ENCODE measurements at places on chromosomes 16 and 17.

- DNase-seq = no peak
Measured at GRCh38 chr16:23365602-23366240, 63.6 kb downstream of the SCNN1B start.

DNA sequence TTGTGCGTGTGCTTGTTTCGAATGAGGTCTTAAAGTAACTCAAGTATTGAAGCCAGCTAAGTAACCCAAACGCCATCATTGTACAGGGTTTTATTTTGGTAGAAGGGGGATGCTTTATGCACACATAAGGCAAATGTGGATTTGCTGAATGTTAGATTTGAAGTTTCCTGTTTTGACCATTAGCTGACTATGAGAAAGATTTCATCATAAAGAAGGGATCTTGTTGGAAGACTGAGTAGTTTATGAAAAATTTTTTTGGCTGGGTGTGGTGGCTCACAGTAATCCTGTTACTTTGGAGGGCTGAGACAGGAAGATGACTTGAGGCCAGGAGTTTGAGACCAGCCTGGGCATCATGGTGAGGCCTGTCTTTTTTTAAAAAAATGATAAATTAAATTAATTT lies 10.0 kb upstream of the ZFP3 start:
- DNase-seq = no peak

DNA sequence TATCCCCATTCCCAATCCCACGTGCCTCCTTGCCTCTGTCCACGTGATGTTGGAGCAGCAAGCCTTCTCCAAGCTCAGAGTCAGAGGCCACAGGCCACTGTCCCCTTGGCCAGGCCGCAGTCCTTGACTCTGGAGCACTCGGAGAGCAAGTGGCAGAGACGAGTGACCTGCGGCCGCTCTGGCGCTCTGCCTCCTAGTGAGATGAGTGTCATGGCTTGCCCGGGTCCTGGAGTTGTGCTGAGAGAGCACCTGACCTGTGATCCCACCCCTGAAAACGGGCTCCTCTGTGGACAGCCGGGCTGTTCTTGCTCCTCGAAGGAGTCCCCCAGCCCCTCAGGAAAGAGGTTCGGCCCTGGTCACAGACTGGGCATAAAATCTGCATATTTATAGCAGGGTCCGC lies 10.0 kb upstream of the FASN start:
- DNase-seq = no peak

- DNase-seq = no peak
Measured at GRCh38 chr17:19018600-19018950, 14.0 kb upstream of the FAM83G start.

DNA sequence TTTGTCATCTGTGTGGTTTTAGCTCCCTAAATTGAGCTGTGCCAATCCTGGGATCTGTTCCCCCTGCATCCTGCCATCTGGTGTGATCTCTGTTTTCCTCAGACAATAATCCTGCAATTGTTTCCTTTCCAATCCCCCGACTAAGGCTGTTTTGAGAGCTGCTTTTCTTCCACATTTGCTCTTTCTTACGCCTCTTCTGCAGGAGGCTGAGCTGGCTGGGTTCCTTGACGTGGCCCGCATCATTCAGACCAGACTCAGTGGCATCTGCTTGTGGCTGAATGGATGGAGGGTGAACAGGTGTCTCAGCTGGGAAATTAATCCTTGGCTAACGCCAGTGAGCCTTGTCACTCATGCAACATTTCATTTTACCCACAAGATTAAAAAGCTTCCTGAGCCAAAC lies 9.8 kb upstream of the MED9 start:
- no peak for DNase-seq

DNA sequence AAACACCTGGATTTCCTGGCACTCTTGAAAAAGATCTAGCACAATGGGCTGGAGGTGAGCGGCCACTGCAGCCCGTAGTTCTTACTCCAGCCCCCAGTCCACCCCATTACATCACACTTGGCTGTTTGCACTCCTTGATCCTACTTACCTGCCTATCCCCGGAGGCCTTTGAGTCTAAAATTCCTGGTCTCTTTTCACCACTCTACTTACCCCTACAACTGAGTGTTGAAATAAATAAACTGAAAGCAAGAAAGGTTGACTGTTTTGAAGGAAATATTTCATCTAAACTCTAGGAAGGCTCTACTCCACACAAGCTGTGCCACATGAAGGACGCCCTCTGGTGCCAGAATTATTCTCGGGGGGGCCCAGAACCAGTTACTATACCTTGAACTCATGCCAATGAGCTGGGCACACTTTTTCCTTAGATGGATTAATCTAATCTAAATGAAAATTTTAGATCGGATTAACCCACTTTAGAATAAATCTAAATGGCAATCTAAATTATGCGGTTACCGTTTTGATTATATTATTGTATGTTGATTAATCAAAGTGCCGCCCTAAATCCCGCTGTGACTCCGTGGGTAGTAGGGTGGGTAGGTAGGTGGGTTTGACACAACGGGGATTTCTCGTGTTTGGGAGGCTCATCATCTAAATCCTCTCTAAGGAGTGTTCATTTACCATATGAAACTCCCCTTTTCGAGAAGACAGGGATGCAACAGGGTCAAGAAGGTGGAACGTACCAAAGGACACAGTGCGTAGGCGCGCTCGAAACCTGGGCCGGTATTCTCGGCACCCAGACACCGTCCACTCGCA lies 651 bp upstream of the EIF1 start:
- DNase-seq = no peak

- DNase-seq = no peak
Measured at GRCh38 chr17:3851461-3852100, 5.5 kb upstream of the NCBP3 start.

- DNase-seq = no peak
Measured at GRCh38 chr16:11602321-11602720, 15.6 kb upstream of the LITAF start.

- no peak for DNase-seq
Measured at GRCh38 chr17:30095507-30096244, 20.9 kb upstream of the NSRP1 start.

- no peak for DNase-seq
Measured at GRCh38 chr17:57132663-57133062, 47.6 kb downstream of the AKAP1 start.

DNA sequence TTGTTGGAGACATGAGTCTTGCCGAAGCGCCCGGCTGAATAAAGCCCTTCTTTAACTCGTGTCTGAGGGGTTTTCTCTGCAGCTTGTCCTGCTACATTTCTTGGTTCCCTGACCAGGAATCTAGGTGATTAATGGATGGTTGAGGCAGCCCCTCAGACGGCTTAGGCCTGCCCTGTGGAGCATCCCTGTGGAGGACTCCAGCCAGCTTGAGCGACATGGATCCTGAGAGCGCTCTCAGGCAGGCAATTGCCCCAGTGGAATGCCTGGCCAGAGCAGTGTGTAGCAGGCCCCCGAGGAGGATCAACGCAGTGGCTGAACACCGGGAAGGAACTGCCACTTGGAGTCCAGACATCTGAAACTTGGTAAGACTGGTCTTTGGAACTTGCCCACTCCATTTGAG lies 17.3 kb upstream of the ENDOV start:
- no peak for DNase-seq

- DNase-seq = no peak
Measured at GRCh38 chr17:81909231-81909630, 2.0 kb downstream of the PCYT2 start.

DNA sequence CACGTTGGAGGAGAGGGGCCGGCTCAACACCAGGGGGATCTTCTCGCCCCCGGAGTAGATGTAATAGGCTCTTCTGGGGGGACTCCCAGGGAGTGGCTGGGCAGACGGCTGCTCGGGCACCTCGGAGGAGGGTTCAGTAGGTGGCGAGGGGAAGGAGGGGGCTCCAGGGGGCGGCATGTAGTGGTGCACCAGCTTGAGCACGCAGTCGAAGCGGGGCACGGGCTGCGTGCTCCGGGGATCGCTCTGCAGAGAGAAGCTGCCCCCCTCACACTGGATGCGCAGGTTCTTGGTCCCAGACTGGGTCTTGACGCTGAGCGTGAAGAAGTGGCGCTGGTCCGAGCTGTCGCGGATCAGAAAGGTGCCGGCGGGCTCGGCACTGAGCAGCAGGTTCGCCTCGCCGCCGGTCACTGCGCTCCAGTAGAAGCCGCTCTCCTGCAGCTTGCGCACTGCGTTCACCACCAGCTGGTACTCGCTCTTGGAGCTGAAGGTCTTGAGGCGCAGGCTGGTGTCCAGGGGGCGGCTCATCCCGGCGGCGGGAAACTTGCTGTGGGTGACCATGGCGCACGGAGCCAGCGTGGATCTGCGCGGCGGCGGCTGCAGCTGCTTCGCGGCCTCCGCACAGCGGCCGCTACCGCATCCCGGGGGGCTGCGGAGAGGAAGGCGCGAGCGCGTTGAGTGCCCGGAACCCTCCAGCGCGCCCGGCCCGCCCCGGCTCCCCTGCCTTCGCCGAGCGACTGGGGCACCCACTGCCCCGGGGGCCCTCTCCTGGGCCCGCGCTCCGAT lies 1.1 kb downstream of the SOCS3 start:
- DNase-seq = no peak

- no peak for DNase-seq
Measured at GRCh38 chr16:19488213-19488640, 33.7 kb downstream of the GDE1 start.

DNA sequence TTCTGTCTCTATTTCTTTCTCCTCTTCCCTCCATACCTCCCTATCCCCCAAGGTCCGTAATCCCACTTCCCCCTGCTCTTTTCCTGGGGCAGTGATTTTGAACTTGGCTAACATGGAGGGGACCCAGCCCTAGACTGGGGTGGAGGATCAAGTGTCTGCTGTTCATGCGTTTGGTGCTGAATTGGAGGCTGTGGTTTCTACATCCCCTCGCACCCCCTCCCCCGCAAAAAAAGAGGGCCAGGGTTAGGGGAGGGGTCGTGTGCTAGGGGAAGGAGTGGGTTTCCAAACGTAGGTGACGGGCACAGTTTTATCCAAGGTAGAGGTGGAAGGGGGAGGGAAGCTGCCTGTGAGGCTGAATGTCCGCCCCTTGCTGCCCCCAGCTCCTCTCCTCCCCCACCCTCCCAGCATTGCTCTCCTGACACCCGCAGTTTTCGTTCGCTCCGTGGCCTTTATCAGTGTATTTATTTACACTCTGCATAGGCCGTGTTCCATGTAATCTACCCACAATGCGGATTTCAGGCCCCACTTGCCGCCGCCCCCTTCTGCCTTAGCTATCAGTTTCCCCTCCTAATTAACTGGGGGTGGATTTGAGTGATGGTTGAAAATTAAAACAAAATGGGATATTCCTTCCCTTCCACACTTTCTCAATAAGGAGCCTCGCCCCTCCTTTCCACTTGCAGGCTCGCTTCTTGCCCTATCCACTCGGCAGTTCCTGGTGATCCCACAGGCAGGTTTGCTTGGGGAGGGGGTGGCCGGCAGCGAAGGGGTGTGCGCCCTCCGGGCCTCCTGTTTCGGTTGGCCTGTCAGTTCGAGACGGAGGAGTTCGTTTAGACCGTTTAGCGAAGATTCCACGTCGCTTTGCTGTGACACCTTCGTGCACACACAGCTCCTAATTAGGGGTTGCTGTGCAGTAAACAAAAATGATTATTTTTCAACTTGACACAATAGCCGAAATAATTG lies 2.0 kb downstream of the GNAO1 start:
- no peak for DNase-seq

- no peak for DNase-seq
Measured at GRCh38 chr17:9973669-9974447, 68.8 kb upstream of the RCVRN start.

DNA sequence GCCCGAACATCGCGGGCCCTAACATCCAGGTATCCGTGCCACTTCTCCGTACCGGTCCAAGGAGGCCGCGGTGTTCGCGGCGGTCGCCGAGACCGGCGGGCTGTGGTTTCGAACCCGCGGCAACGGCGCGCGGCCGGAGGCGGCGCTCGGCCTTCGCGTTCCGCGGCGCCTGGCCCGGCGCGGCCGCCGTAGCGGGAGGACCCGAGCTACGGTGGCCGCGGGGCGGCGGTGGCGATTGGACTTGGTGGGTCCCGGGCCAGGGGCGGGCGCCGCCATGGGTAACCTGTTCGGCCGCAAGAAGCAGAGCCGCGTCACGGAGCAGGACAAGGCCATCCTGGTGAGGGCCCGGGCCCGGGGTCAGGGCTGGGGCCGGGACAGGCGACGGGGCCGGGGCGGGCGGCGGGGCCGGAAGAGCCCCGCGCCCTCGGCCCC lies at the start of gene CHMP6:
CHMP6 (plus strand) TSS at position 197 of the 432 bp plus-strand sequence; CDS start at position 275, 78 bp downstream.
- DNase-seq = peak; percentile 63

DNA sequence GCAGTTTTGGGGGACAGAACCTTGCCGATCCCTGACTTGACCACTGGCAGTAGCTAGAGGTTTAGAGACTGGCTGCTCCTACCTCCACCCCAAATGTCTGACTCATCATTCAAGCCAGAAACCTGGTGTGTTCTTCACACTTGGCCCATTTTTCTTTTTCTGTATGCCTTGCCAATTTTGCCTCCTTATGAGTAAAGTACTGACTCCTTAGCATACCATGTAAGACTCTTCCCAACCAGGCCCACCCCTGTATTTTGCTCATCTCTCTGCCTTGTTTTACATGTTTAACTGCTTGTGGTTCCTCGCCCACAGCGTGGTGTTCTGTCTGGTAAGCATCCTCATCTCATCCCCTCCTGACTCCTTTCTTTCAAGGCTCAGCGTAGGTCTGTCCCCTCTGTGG lies 37.9 kb downstream of the NUP88 start:
- no peak for DNase-seq

GRCh38 chr16:89969741-89970410 lies 21.3 kb downstream of the DEF8 start:
- no peak for DNase-seq

- DNase-seq = no peak
Measured at GRCh38 chr16:19135896-19136438, 22.2 kb downstream of the ITPRIPL2 start.

DNA sequence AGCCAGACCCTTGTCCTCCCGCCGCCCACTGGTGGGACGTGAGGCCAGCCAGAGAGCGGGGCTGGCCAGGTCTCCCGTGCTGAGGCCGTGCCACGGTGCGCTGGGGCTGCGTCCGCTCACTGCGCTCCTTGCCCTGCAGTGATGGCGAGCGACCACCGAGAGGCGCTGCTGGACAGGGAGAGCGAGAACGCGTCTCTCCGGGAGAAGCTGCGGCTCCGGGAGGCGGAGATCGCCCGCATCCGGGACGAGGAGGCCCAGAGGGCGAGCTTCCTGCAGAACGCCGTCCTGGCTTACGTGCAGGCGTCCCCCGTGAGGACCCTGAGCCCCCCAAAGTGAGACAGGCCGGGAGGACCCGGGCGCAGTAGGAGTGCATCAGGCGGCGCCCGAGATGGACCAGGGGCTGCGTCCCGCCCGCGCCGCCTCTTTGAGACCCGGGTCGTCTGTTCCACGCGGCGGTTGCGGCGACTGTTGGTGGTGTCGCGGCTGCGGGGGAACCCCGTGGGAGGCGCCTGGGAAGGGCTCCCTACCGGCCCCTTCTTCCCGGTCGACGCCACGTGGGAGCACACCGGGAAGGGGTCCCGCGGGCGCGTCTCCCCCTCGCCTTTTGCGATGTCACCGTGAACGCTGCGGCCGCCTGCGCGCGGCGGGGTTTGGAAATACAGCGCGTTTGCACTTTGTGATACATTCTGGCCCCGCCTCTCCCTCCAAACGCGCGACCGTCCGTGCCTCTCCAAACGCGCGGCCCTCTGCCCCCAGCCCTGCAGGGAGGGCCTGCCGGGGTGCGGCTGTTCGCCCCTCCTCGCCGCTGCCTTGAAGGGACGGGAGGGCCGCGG lies 792 bp upstream of the RAC3 start:
- peak; percentile 68 for DNase-seq

- DNase-seq = no peak
Measured at GRCh38 chr16:56424404-56424764, 961 bp downstream of the AMFR start.

- DNase-seq = no peak
Measured at GRCh38 chr16:84459533-84459894, 44.9 kb downstream of the MEAK7 start.
